WERI-Rb-1 (cell line): ENCODE measurements at places on chromosomes 2 and 18.

DNA sequence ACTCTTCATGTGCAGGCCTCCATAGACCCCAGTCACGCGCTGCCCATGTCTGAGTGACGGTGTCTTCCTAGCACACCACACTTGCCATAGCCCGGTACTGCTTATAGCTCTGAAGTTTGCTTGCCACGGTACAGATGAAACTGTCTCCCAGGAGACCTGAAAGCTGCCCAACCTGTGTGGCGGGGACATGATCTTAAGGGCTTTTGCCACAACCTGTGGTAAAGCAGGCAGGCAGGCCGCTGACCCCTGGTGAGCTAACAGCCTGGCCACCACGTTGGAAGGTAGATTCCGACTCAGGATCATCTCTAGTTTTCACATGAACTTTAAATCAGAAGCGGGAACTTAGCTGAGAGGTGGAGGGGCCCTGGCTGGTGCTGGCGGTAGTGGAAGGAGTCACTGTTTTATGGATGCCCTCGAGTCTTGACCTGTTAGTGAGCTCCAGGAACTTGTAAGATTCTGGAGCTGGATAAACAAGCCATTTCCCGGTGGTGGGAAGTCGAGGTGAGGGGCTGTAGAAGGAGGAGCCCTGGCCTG lies 153.3 kb downstream of the ZNF236 start:
- no peak for DNase-seq

DNA sequence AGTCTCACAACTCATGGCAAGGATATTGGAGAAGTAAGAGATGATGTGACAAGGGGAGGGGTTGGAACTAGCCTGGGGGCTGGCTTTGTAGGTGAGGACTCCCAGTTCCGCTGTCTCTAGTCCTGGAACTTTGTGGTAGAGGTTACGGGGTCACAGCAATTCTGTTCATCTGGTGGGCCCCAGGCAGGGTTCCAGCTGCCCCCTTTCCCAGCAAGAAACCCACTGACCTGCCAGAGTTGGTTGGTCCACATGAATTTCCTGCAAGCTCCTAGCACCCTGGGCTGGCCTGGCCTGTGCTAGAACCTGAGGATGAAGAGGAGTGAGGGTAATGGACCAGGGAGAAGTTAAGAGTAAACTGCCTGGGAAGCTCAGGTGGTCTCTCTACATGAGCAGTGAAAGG lies 41.3 kb downstream of the PSD4 start:
- no peak for DNase-seq

GRCh38 chr18:42413870-42414269 lies 458.8 kb downstream of the PIK3C3 start:
- no peak for DNase-seq

DNA sequence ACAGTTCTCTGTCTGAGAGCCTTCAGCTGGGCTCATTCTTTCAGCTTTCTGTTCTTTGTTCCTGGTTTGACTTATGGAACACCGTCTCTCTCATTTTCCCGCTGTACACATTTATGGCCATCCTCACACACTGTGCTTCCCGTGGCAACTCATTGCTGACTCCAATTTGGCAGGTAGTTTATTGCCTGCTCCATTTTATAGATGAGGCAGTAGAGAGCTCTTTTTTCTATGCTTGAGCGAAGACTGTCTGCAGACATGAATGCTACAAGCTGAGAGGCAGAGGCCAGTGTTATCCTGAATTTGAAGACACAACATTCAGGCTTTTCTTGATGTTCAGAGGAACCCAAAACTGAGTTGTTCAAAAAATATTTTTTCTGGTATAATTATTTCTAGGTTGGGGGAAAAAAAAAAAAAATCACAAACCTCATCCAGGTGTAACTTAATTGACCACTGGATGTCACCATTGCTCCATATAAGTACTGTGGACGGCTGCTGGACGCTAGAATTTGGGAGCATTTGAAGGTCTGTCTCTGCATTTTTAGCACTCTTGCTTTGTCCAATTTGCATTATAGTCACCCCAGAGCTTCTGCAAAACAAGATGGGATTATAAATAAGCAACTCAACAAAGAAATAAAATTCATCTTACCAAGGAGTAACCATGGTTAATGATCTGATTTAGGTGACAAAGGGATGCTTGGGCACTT lies 83.5 kb downstream of the HRH4 start:
- DNase-seq, result no peak

DNA sequence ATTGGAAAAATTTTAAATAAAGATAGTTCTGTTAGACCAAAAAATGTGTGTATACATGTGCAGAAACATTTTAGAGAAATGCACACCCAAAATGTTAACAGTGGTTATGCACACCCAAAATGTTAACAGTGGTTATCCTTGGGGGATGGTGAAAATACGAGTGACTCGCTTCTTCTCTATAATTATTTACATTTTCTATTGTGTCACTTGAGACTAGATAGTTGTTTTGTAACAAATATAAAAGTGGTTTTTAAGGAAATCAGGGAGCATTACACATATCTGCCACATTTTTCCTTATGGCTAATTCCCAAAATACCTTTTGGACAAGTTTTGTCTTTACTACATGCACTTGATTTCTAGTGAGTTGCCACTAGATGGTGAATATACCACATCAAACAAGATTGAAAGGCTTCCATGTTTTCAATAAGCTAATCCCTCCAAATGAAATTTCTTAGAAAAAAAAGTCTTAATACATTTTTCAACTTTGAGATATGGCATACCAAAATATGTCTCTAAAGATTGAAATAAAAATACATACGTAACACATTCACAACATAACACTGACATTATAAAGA lies 9.0 kb upstream of the HIBCH start:
- DNase-seq, result no peak

DNA sequence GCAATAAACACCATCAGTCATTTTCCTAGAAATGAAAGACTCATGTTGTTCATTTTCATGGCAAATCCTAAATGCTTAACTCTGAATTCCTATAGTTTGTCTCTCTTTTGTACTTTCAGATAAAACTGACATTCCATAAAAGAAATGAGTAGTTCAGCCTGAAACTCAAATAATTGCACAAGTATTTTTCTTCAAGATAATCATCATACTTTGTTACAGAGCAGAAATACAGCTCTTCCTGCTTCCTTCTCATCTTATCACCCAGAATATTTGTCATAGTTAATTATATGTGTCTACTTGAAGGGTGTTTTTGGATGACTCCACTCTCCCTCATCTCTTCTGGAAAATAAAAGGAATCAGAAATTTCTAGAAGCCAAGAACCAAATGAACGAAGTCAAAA lies 141.1 kb downstream of the HNMT start:
- no peak for DNase-seq

DNA sequence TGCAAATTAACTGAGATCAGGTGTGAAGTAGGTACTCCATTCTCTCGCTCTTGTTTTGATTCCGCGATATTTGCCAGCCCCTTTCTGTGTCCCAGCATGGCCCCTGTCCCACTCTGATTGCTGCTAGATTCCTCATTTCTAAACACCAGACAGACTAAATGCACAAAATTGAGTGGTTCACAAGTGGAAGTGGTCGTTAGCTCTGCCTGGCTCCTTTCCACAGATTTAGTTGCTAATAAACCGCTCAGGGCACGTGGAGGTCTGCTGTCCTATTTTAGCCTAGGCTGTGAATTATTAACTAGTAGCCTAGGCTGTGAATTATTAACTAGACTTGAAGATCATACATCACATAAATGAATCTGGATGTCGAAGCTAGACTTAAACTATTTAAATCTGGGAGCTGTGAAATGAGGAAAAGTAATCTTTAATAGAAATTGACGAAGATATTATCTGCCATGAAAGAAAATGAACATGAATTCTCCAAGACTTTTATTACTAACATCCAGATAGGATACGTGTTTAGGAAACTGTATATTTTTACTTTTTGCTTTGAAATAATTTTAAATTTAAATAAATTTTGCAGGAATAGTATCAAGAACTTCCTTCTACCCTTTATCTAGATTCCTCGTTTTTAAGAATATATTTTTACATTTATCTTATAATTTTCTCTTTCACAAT lies 3.7 kb downstream of the IL1RL2 start:
- no peak for DNase-seq

DNA sequence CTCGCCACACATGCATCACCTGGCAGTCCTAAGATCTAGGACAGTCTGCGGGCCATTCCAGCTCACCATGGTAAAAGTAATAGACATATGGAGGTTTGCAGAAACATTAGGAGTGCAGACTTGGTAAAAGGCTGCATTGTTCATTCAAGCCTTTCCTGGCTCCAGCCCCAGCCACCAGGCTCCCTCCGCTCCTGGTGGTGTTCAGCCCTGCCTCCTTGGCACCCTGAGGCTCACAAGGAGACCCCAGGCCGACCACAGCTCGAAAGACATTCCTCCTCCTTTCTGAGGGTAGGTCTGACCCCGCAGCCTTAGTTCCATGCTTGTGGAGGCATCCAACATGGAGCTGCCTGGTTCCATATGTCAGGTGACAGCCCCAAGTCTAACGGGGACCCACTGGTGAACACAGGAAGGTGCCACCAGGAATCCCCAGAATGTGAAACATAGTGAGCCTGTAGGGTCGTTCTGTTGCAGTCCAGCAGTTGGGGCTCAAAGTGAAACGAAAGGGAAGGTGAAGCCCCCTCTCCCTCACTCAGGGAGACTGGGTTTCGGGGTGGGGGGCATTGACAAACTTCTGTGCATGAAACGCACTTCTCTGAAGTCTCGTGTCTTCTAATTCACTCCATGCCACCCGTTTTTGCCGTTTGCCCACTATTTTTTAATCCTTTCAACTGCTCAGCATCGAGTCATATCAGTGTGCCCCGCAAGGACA lies 5.0 kb upstream of the SP100 start:
- no peak for DNase-seq

DNA sequence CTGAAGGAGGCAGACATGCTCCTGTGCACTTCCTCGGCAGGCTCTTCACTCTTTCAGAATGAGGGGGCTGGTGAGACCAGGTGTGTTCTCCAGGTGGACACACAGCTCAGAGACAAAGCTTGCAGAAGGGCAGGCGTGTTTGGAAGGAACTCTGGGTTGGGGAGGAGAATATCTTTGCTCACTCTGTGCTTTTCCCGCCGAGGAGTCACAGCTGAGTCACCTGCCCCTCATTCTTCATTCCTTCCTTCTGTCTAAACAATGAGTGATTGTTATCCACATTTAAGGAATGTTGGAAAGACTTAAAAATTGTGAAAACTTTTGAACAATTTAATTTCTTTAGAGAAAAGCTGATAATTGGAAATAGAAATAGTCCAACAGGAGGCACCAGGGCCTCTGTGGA lies 126.3 kb upstream of the TPO start:
- DNase-seq, result no peak

DNA sequence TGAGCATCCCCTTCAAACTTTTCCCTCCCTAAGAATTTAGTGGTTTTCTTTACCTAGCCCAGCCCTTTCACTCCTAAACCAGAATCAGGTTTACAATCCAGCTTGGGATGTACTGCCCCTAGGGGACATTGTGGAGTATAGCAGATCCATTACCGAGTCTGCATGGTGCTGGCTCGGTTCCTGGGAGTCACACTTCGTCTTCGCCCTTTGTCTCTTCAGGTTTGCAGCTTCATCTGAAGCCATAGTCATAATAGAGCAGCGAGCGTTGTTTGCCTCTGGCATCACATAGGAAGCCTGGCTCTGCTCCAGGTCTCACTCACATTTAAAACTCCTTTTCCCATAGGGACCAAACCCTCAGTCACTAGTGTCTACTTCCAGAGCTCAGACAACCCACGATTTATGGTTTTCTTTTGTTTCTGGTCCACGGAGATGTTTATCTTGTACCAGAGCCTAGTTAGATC lies 16.8 kb upstream of the LYPD6 start:
- DNase-seq, result no peak

DNA sequence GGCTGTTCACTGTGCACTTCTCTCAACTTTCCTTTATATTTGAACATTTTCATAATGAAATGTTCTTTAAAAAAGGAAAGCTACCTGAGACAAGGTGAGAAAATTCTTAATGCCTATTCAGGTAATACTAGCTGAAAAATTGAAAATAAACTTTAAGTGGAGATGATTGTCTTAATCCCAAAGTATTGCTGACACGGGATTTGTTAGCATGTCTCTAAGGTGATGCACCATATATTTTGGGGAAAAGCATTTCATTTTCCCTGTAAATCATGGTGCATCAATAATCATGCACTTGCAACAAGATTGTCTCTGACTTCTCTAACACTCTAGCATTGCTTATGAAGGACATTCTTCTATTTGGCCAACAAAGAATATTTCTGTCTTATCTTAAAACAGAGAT lies 848.0 kb downstream of the DPP10 start:
- DNase-seq, result no peak

DNA sequence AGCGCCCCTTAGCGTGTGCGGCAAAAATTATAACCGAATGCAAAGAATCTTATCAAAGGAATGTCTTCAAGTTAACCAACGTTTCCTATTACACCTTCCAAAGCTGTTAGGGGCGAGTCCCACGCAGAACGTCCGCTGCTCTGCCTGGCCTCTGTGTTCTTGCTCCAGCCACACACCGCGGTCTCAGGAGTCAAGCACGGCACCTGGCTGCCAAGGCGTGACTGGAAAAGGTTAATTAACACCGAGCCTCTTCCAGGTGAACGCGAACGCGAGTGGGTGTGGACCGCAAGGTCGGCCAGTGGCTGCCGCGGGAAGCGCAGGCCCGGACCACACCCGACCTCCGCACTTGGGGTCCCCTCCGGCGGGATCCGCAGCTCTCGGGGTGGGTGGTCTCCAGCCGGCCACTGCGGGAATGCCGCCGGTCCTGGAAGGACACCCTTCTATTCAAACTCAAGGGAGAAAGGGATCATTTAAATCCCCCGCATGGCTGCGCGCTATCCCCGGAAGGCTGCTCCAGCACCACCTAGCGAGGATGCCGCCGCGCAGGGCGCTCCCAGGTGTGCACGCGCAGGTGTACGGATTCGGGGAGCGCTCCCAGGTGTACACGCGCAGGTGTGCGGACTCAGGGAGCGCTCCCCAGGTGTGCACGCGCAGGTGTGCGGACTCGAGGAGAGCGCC lies 830 bp downstream of the CYB5A start:
- no peak for DNase-seq

DNA sequence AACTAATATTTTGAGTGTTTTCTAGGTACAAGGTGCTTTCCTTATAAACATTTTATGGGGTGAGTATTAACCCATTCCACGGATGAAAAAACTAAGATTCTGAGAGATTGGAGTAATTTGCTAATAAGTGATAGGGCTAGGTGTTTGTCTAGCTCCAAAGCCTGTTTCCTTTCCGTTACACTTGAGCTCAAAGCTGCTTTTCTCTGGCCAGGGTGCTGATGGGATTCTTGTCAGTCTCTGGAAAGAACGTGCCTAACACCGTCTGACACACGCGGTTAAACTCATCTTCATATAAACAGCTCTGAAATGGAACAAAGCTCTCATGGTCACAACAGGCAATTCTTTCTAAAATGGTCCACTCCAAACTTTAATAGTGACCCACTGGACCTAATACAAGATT lies 2.0 kb upstream of the ANKRD29 start:
- DNase-seq, result no peak

GRCh38 chr2:6999211-6999877 lies 82.1 kb downstream of the RNF144A start:
- DNase-seq, result no peak

- DNase-seq, result no peak
Observed at GRCh38 chr2:12060886-12061285, 314.5 kb downstream of the LPIN1 start.

- no peak for DNase-seq
Observed at GRCh38 chr2:28082131-28082530, 191.6 kb downstream of the BABAM2 start.

GRCh38 chr2:10561288-10562035 lies 113.3 kb upstream of the ODC1 start:
- DNase-seq, result no peak
